CD4-positive, alpha-beta T cell treated with Interleukin-12 subunit alpha and Interleukin-12 subunit beta, for 1 hour (primary cell): ENCODE measurements at places on chromosomes 4 and X.

DNA sequence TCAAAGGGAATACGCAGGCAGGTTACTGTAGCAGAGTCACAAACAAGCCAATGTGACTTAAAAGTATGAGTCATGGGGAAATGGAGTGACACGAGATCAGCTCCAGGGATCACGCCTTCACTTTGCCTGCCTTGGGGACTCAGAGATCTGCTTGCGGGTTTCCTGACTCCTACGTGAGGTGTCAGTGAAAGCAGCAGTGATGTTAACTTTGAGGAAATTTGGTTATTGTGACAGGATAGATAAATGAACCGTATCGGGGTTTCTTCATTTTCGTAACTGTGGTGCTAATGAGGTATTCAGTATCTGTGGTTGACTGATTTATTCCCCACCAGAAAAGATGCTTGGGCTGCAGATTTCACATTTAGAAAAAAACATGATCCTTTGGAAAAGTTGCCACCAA lies 383.3 kb upstream of the ZFP42 start:
- DNase-seq, result no peak

- DNase-seq, result no peak
Measured at GRCh38 chr4:137614491-137614890, 82.2 kb upstream of the PCDH18 start.

- no peak for DNase-seq
Measured at GRCh38 chr4:114081783-114082182, 102.3 kb upstream of the ARSJ start.

DNA sequence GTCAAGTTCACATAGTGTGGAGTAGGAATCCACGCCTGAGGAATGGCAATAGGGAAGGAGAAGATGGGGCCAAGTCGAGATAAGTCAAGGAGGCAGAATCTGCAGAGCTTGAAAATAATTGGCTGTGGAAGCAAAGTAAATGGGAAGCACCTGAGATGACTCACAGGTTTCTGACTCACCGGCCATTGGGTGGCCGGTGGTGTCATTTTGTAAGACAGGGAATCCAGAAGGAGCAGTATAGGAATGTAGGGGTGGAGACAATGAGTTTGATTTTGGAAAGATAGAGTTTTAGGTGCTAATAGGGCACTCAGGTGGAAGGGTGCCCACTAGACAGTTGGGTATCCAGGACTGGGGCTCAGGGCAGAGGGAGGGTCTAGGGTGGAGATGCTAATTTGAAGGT lies 201.0 kb upstream of the MAMLD1 start:
- no peak for DNase-seq

GRCh38 chr4:85866508-85866907 lies 391.6 kb downstream of the ARHGAP24 start:
- no peak for DNase-seq

DNA sequence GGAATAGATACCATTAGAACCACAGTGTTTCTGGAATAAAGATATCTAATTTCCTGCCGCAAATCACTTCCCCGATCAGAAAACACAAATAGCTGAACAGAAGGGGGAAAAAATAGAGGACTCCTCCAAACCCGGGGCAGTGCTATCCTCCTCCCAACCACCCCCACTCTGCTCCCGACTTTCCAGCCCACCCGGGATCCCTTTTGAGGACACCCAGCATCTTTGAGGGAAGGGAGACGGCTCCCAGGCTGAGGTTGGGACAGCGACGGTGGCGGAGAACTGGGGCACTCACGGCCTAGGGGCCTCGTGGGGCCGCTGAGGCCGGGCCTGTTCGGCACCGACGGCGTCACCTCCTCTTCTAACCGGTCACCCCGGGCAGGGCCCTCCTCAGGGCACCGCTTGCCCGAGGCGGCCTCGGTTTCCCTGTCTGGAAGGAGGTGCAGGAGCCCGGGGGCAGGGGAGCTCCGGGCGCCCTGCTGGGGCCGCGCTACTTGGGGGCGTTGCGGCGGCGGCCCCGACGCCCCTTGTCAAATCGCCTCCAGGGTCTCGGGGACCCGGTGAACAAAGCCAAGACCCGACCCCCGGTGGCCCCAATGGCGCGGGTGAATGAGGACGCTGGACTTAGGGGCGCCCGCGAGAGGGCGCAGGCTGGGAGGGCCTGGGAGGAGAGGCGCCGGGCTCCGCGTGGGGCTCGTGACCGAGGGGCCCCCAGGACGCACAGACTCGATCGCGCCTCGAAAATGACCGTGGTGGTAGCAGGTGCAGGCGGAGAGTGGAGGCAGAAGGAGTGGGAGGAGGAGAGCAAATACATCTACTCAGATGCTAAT lies 6.9 kb upstream of the ARX start:
- DNase-seq, result no peak

- no peak for DNase-seq
Measured at GRCh38 chr4:138320030-138320429, 77.9 kb upstream of the SLC7A11 start.

DNA sequence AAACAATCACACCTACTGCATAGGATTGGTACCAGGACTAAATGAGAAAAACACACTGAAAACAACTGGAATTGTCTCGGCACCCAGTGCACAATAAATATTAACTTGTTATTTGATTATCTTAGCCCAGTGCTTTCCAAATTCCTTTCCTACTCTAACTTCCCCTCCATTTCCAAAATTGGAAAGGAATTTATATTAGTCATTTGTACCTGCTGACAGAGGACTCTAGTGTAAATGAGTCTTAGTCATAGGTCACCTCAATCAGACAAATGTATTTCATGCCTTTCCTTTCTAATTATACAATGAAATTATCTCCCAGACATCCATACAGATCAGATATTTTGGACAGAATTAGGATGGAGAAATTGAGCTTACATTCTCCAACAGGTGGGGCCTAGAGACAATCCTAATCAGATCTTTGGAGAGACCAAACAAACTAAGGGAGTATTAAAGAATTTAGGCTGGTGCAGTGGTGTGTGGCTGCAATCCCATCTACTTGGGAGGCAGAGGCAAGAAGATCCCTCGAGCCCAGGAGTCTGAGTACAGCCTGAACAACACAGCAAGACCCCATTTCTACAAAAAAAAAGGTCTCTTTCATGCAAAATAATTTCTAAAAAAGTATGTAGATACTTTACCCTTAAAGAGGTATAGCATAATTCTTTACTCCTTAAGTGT lies 10.1 kb downstream of the SH3D19 start:
- DNase-seq, result no peak

- no peak for DNase-seq
Measured at GRCh38 chr4:174629265-174629664, 107.0 kb upstream of the HPGD start.

- DNase-seq, result no peak
Measured at GRCh38 chrX:29687687-29688086, 527.7 kb upstream of the MAGEB2 start.

- no peak for DNase-seq
Measured at GRCh38 chr4:55578341-55579010, 13.6 kb downstream of the PDCL2 start.

DNA sequence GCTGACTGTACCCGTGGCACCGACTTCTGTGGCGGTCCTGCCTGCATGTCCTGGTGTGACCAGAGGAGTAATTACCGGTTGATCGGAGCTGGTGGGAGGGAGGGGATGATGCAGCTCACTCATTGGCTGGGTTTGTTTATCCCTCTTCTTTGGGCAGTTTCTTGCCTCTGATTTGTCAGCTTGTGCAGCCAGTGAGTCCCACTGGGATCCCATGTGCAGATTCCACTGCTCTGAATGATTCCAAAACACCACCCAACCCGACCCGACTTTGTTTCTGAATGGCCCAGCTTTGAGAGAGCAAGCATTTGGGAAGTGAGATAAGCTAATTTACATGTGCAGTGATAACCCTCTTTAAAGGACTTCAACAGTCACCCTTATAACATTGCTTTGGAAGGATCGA lies 13.8 kb downstream of the FHDC1 start:
- no peak for DNase-seq

DNA sequence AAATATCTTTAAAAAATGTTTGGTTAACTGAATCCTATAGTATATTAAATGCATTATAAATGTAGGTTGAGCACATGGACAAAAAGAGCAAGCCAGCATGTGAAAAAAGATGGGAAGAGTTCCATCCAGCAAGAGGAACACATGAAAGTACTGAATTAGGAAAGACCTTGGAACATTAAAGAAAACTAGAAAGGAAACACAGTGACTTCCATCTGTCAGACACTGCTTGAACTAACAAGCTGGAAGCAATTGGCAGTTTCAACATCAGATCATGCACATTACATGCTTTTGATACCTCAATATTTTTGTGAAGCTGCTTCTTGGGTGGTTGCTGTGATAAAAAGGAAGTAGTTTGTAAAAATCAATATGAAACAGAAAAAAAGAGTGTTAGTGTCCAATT lies 626.8 kb upstream of the GNPDA2 start:
- DNase-seq, result no peak
